ENCODE measurements at places on chromosomes 3 and 15. TPM values are rescaled to one million over a fixed set of nuclear protein-coding genes. Genes with fewer than 3 reads are reported as not detected.

GRCh38 chr3:124512881-124513609 lies 217.2 kb upstream of the UMPS start:
- H3K27ac ChIP-seq: no peak overlapping the region
- H3K4me1 ChIP-seq: no peaks in the 10 kb centered on the region
- H3K36me3 ChIP-seq: no peaks in the 10 kb centered on the region
- no peaks in the 10 kb centered on the region for H3K27me3 ChIP-seq

DNA sequence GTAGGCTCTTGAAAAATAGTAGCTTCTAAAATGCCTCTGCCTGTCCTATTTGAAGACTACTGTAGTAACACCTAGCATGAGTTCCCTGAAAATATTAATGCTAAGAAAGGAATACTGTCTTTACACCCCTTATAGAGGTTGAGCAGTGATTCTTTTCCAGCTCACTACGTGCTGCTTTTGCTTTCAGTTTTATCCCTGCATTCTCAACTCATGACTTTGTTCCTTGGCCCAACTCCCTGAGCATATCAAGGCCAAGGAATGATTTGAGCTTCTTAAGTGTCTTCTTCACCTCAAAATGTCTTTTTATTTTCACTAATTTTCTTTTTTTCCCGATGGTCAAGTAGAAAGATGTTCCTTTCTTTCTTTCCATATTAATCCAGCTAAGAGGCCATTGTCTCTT lies 16.5 kb upstream of the P2RY13 start:
- no peaks in the 10 kb centered on the region for H3K27me3 ChIP-seq
- H3K36me3 ChIP-seq: no peaks in the 10 kb centered on the region
- no peak for DNase-seq

- no peak overlapping the region for H3K27ac ChIP-seq
- H3K4me1 ChIP-seq: no peaks in the 10 kb centered on the region
- no peaks in the 10 kb centered on the region for H3K27me3 ChIP-seq
These were observed 298.8 kb upstream of the UMPS start for GRCh38 chr3:124431331-124431994.

Gene MAGI1
- 29.8 TPM for total RNA-seq

Gene RASGRP1
- total RNA-seq: not detected

Gene FAM107A
- total RNA-seq: 32.7 TPM
